ENCODE measurements at places on chromosomes 13 and 19. TPM values are rescaled to one million over a fixed set of nuclear protein-coding genes. Genes with fewer than 3 reads are reported as not detected.

DNA sequence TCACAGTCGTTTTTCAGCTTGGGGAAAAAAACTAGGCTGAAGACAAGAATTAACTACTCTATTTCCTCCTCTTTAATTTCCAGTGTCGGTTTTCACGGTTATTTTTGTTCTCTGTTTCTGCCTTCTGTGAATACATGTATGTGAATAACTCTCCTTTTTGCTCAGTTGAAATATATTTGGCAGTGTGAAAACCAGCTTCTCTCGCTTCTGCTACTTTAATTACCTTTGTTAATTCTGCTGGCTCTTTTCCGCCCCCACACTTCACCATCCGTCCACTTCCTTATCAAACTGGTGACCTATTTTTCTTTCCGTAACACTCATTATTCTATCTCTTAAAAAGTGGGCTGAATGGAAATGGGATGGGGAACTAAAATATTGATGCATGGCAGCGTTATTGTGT is 126.4 kb downstream of the POU4F1 start:
- no peak for DNase-seq

DNA sequence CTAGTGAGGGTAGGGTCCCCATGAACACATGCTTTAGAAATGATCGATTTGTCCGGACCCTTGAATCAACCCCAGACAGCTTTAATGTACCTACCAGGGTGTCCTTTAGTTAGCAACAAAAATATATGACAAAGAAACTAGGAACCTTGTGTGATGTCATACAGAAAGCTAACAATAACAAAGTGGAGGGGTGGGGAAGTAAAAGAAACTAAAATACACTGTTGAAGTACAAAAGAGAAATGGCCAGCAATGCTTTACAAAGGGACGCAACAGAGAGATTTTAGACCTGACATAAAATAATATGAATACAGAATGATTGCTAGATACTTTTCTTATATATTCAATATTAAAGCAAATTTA is 40.0 kb downstream of the DZIP1 start:
- DNase-seq = no peak

GRCh38 chr19:10565028-10565566 is 713 bp downstream of the KRI1 start:
- no peak for DNase-seq

GRCh38 chr13:71860547-71861138 is 6.4 kb downstream of the DACH1 start:
- no peak for DNase-seq

Gene RNF17
- not detected for total RNA-seq

All from left ventricle myocardium inferior (tissue), 1 donor.